CD4-positive, alpha-beta T cell treated with Interleukin-1 beta for 1 hour (primary cell): ENCODE measurements at places on chromosomes 3 and 15.

GRCh38 chr15:74545776-74546656 is 5.0 kb downstream of the ARID3B start:
- DNase-seq, result peak; percentile 86

DNA sequence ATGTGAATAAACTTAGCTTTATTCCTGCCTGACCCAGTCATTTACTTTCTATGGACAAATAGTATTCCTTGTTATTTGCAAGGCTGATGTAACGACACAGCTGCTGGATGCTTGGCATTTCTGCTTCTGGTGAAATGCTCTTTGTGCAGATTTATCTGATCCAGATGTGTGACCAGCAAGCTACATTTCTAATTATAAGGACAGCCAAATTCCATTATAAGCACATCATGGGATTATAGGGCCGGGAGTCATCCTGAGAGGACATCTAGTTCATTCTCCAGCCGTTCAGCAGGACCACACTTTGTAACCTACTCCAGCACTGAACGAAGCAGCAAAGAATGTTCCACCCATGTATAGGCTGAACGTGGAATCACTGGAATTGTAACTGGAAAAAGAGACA is 42.9 kb downstream of the FNDC3B start:
- no peak for DNase-seq

DNA sequence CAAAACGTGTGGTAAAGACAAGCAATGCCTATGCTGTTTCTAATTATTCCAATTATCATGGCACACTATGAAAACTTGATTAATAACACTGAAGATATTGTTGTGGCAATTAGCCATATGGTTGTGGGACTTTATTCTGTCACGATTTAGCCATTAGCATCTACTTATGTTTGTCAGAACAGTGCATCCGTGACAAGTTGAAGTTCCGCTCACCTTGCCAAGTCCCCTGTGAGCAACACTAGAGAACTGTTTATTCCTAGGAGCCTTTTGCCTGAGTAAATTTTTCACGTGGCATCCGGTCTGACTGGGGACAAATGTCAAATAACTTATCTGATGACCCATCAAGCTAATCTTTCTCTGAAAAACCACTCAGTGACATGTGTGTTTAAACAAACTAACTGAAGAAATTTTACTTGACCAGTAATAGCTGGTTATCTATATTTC is 403.3 kb downstream of the TBC1D5 start:
- DNase-seq, result no peak

DNA sequence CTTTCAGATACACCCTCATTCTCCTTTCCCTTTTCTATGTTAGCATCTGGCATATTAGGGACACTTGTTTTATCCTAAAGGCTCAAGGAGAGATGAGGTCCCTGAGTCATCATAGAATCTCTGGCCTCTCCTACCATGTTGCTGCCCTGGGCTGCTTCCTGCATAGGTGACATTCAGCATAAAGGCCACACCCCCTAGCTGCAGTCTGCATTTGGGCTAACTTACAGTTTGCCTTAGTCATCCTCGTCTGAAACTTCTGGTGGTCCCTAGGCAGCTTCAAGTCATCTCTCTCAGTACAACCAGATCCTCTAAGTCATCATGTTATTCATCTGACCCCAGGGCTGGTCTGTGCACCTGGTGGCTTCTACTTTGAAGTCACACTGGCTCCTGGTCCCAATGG is 982.7 kb upstream of the NR2F2 start:
- DNase-seq, result no peak

DNA sequence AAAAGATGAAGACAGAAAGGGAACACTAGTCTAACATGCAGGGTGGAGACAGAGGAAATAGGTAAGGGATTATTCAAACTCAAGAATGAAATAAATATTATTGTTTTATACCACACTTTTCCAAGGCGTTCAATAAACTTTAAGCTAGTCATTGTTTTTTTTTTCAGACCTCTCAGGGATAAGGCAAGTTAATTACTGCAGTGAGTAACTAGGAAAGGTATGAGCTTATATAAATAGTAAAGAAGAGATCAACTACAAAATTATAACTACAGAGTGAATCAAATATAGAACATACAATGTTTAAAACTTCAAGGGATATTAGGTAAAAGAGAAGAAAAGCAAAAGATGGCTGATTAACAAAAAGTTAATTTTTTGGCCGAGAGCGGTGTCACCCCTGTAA is 31.5 kb upstream of the XXYLT1 start:
- DNase-seq, result no peak

DNA sequence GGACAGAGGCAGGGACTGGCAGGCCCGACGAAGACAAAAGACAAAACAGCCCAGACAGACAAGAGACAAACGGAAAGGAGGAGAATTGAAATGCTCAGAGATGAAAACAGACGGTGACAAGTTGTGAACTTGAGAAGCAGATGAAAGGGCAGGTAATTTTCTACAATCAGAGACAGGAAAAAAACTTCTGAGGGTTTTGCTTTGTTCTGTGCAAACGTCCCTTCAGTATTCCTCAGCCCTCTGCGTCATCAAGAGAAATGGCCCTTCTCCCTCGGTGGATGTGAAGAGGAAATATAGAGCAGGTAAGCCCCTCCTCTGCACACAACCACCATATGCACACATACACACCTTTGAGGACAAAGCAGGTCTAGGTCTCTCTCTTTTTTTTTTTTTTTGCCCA is 206.6 kb downstream of the UACA start:
- no peak for DNase-seq

- no peak for DNase-seq
Measured at GRCh38 chr15:78968539-78969271, 23.9 kb upstream of the CTSH start.

GRCh38 chr3:53222183-53222901 is 33.5 kb downstream of the TKT start:
- no peak for DNase-seq

- DNase-seq, result no peak
Measured at GRCh38 chr3:37753428-37753827, 108.3 kb upstream of the CTDSPL start.
